ENCODE measurements at places on chromosomes 13 and 19.

GRCh38 chr13:47044842-47045241 is 148.0 kb upstream of the HTR2A start:
- no peak overlapping the region for H3K4me3 ChIP-seq
- H3K36me3 ChIP-seq = no peaks in the 10 kb centered on the region
- no peaks in the 10 kb centered on the region for H3K27me3 ChIP-seq
- H3K27ac ChIP-seq = no peak overlapping the region
- H3K4me1 ChIP-seq = peaks cover 23% of the 10 kb centered on the region
- DNase-seq = no peak

DNA sequence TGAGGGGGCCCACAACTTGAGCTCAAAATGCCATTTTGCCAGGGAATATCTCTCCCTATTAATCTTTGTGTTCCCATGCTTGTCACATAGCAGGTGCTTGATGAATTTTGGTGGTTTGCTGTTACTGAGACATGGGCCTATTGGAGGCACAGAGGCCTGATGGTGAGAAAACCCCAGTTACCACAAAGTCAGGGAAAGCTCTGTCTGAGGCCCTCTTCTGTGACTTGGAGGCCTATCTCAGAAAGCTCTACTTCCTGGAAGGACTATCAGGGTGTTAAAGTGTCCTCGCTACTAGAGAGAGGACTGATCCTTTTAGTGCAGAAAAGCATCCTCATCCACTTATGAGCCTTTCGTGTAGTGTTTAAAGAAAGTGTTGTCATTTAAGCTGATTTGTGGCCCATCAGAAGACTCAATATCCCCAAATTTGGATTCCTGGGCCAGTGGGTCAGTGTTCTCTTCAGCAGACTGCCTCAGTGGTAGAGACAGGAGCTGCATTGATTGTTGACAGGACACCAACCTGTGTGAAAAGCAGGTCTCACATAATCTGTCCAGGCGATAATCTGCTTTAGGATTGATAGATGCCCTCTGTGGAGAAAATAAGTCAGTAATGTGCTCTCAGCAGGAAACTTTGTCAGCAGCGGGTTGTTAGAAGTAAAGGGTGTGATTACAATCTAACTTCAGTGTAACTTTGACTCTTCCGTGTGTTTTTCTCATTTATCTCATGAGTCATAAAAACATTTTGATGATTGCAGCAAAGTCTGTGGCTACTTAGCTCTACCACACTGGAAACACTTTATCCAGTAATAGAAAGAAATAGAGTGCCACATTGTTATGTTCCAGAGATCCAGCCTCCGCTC is 121.0 kb downstream of the AKAP11 start:
- H3K36me3 ChIP-seq = no peaks in the 10 kb centered on the region
- H3K4me1 ChIP-seq = peaks cover 2% of the 10 kb centered on the region
- H3K4me3 ChIP-seq = no peak overlapping the region
- DNase-seq = no peak

GRCh38 chr13:55728247-55728646 is 1412.5 kb upstream of the PRR20A start:
- no peak overlapping the region for H3K4me3 ChIP-seq
- H3K36me3 ChIP-seq = no peaks in the 10 kb centered on the region
- H3K27ac ChIP-seq = no peak overlapping the region

GRCh38 chr13:44565881-44566280 is 10.2 kb downstream of the TSC22D1 start:
- no peak for DNase-seq
- H3K27ac ChIP-seq = no peak overlapping the region
- peaks cover 40% of the 10 kb centered on the region for H3K4me1 ChIP-seq
- peaks cover 6% of the 10 kb centered on the region for H3K36me3 ChIP-seq
- H3K4me3 ChIP-seq = no peak overlapping the region
- no peaks in the 10 kb centered on the region for H3K27me3 ChIP-seq

- H3K4me3 ChIP-seq = no peak overlapping the region
- no peak for DNase-seq
- no peaks in the 10 kb centered on the region for H3K36me3 ChIP-seq
- no peak overlapping the region for H3K27ac ChIP-seq
- peaks cover 2% of the 10 kb centered on the region for H3K4me1 ChIP-seq
Observed at GRCh38 chr19:19257137-19257536, 16.0 kb downstream of the TM6SF2 start.

- no peaks in the 10 kb centered on the region for H3K36me3 ChIP-seq
- H3K27ac ChIP-seq = no peak overlapping the region
- H3K4me1 ChIP-seq = no peaks in the 10 kb centered on the region
- H3K27me3 ChIP-seq = no peaks in the 10 kb centered on the region
Observed at GRCh38 chr13:91785431-91786119, 387.2 kb downstream of the GPC5 start.

DNA sequence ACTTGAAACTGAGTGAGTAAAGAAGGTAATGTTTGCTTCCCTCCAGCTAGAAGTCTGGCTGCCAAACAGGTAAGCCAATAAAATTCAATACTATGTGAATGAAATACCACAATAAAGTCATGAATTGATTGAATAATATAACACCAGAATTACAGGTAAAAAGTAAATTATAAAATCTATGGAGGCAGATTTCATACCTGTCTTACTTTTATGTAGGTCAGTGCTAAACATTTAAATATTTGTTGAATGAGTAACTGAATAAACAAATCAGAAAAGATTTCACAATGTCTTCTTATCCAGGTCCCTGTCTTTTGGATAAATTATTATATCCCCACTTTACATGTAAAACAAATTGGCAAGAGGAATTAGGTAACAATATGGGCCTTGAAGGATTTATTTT is 62.7 kb downstream of the MICU2 start:
- H3K27me3 ChIP-seq = no peaks in the 10 kb centered on the region
- H3K4me3 ChIP-seq = no peak overlapping the region
- H3K27ac ChIP-seq = no peak overlapping the region
- H3K4me1 ChIP-seq = peaks cover 5% of the 10 kb centered on the region

DNA sequence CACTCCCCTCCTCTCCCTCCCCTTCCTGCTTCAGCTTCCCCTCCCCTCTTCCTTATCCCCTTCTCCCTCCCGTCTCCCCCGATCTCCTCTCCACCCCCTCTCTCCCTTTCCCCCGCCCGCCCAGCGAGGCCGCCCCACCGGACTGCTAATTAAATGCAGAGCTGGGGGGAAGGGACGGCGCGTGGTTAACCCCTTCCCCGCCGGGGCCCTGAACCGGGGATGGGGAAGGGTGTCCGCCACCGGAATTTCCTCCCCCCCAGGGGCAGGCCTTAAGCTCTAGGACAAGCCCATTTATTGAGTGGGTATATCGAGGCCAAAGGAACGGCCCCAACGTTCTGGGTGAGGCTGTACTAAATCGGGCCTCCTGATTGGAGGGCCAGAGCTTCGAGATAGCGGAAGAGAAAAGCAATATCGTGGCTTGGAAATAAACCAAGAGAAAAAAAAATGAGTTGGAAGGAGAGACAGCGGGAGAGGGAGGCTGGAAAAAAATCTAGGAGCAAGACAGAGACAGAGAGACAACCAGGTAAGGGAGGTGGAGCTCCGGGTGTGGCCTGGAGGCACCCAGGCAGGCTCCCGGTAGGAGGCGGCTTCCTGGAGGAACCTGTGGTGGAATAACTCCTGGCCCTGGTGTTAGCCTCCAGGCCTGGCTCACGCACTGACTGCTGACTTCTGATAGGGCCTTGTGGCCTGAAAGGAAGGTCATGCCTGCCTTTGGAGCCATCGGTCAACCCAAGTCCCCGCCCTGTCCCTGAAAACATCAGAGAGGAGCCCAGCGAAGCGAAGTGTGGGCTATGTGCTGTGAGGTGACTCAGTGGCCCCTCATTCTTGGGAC is 11.6 kb upstream of the JUND start:
- H3K27me3 ChIP-seq = no peaks in the 10 kb centered on the region
- H3K36me3 ChIP-seq = no peaks in the 10 kb centered on the region
- peaks cover 21% of the 10 kb centered on the region for H3K4me1 ChIP-seq
- DNase-seq = peak; percentile 94
- H3K27ac ChIP-seq = peak overlapping the region; percentile 22
- peak overlapping the region; percentile 55 for H3K4me3 ChIP-seq

- H3K27ac ChIP-seq = no peak overlapping the region
- no peaks in the 10 kb centered on the region for H3K27me3 ChIP-seq
- no peaks in the 10 kb centered on the region for H3K36me3 ChIP-seq
- H3K4me1 ChIP-seq = no peaks in the 10 kb centered on the region
Observed at GRCh38 chr19:14545716-14546082, 16.3 kb downstream of the TECR start.

DNA sequence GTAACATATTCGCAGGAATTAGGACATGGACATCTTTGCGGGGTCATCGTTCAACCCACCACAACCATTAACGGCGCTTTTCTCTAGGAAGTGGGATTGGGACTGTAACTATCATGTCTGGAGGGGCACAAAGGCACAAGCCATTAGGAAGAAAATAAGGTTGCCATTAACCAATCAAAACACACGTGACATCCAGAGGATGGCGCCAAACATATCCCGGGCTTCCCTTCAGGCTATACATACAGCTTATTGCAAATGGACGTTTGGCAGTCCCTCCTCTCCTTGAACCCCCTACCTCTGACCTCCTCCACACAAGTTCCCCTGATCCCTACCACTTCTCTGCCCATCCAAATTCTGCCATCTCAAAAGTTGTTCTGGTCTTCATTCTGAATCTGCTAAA is 26.6 kb upstream of the GSX1 start:
- H3K27ac ChIP-seq = no peak overlapping the region
- no peak for DNase-seq
- H3K36me3 ChIP-seq = no peaks in the 10 kb centered on the region
- H3K4me1 ChIP-seq = no peaks in the 10 kb centered on the region
- no peak overlapping the region for H3K4me3 ChIP-seq
- H3K27me3 ChIP-seq = peaks cover 29% of the 10 kb centered on the region

GRCh38 chr19:4467835-4468234 is 4.3 kb upstream of the HDGFL2 start:
- H3K4me3 ChIP-seq = no peak overlapping the region
- H3K4me1 ChIP-seq = no peaks in the 10 kb centered on the region
- no peaks in the 10 kb centered on the region for H3K36me3 ChIP-seq
- H3K27ac ChIP-seq = no peak overlapping the region
- no peak for DNase-seq
- no peaks in the 10 kb centered on the region for H3K27me3 ChIP-seq

GRCh38 chr13:32902874-32903273 is 113.3 kb upstream of the KL start:
- H3K27me3 ChIP-seq = no peaks in the 10 kb centered on the region
- H3K4me3 ChIP-seq = no peak overlapping the region
- no peak overlapping the region for H3K27ac ChIP-seq

GRCh38 chr13:104355041-104355670 is 1288.9 kb upstream of the SLC10A2 start:
- H3K4me1 ChIP-seq = peaks cover 9% of the 10 kb centered on the region
- H3K27me3 ChIP-seq = no peaks in the 10 kb centered on the region
- no peaks in the 10 kb centered on the region for H3K36me3 ChIP-seq
- H3K4me3 ChIP-seq = no peak overlapping the region
- no peak overlapping the region for H3K27ac ChIP-seq

GRCh38 chr19:36246006-36246481 is 31.1 kb downstream of the ZNF146 start:
- no peak for DNase-seq
- H3K4me1 ChIP-seq = peaks cover 17% of the 10 kb centered on the region
- H3K27ac ChIP-seq = no peak overlapping the region
- peak overlapping the region; percentile 62 for H3K4me3 ChIP-seq
- no peaks in the 10 kb centered on the region for H3K36me3 ChIP-seq

GRCh38 chr19:16161840-16162239 is 11.5 kb downstream of the CIB3 start:
- no peak overlapping the region for H3K27ac ChIP-seq
- no peak overlapping the region for H3K4me3 ChIP-seq
- H3K36me3 ChIP-seq = no peaks in the 10 kb centered on the region
- no peak for DNase-seq

DNA sequence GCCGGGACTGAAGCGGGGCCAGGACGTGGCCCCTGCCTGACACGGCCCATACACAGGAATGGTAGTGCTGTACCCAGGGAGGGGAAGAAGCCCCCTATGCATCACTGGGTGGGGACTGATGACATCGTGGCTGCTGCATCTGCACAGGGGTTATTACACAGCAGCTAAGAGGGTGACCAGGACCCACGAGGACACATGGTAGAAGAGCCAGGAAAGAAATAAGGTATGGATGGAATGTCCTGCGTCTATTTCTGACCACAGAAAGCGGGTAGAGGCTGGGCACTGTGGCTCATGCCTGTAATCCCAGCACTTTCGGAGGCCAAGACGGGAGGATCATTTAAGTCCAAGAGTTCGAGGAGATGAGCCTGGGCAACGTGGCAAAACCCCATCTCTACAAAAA is 24.1 kb downstream of the DCAF15 start:
- H3K36me3 ChIP-seq = no peaks in the 10 kb centered on the region
- H3K27ac ChIP-seq = no peak overlapping the region
- H3K27me3 ChIP-seq = peaks cover 6% of the 10 kb centered on the region
- H3K4me1 ChIP-seq = peaks cover 14% of the 10 kb centered on the region

GRCh38 chr19:19492026-19492610 is 23.2 kb downstream of the TSSK6 start:
- no peak overlapping the region for H3K27ac ChIP-seq
- H3K27me3 ChIP-seq = no peaks in the 10 kb centered on the region
- H3K36me3 ChIP-seq = no peaks in the 10 kb centered on the region
- H3K4me3 ChIP-seq = no peak overlapping the region
- H3K4me1 ChIP-seq = peaks cover 21% of the 10 kb centered on the region

DNA sequence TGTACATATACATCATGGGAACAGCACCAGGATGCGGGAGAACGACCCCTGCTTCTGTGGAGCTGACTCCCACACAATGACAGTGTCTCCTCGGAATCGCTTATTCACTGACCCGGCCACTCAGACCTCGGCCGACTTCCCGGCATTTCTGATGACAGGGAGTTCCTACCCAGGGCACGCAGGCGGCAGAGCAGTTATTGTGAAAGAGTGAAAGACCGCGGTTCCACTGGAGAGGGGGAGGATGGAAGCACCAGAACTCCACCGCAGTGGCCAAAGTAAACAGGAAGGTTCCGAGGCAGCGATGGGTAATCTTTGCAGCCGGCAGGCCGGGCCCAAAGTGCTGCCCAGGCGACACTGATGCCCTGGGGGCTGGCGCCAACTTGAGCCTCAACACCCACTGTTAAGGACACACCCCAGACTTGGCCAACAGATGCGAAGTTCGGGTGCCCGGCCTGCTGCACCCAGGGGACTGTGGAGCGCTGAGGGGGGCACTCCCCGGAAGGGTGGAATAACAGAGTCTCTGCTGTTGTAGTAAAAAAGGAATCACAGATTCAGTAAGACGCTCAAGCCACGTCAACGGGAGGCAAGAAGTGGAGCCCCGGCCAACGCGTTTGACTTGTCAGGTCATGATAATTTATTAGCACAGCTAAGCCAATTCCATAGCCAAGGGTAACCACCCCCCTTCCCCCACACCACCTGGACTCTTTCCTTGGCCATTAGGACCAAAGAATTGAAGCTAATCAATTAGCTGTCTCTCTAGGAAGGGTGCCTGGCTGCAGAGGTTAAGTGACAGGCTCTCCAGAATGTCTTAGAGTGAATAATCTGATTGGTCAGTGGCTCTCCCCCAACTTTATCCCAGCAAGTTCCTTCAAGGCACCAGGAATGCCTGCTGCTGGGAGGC is 5.8 kb downstream of the MLLT1 start:
- H3K27ac ChIP-seq = no peak overlapping the region
- no peaks in the 10 kb centered on the region for H3K36me3 ChIP-seq
- H3K4me1 ChIP-seq = peaks cover 50% of the 10 kb centered on the region
- no peak overlapping the region for H3K4me3 ChIP-seq
- H3K27me3 ChIP-seq = no peaks in the 10 kb centered on the region
- no peak for DNase-seq

- H3K4me1 ChIP-seq = peaks cover 6% of the 10 kb centered on the region
- no peak overlapping the region for H3K27ac ChIP-seq
- DNase-seq = no peak
- H3K27me3 ChIP-seq = no peaks in the 10 kb centered on the region
- no peak overlapping the region for H3K4me3 ChIP-seq
Observed at GRCh38 chr13:103431856-103432255, 365.6 kb upstream of the SLC10A2 start.
